ENCODE measurements at places on chromosomes 3 and 15.

GRCh38 chr3:187264021-187264420 lies 27.5 kb downstream of the MASP1 start:
- DNase-seq, result no peak

DNA sequence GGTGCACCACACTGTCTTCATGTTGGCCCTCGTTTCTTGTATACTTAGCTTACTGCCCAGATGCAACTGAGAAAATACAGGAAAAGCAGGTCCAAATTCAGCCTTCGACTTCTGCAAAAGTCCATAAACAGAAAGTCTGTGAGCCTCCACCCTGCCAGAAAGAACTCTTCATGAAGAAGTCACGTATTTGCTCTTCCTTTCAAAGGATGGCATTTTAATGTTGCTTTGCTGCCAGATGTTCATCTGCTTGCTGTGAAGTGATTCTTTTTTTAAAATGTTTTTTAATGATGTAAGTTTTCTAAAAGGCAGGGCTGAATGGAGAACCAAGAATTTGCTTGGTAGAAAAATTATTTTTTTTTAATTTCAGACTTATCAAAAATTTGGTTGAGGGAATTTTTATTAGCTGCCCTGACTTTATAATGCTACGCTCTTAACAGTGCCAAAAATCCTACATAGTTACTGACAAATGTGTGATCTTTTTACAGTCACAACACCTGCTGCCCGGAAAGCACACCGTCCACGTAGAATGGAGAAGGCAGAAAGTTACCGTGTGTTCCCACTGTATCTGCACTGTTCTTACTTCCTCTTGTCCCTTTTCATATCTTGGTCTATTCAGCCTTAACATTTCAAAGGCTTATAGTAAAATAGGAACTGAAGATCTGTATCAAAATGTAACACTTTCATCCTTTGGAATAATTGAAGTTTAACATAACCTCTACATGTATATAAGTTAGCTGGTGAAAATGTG lies 136.3 kb downstream of the LRRC28 start:
- DNase-seq, result peak; percentile 28

DNA sequence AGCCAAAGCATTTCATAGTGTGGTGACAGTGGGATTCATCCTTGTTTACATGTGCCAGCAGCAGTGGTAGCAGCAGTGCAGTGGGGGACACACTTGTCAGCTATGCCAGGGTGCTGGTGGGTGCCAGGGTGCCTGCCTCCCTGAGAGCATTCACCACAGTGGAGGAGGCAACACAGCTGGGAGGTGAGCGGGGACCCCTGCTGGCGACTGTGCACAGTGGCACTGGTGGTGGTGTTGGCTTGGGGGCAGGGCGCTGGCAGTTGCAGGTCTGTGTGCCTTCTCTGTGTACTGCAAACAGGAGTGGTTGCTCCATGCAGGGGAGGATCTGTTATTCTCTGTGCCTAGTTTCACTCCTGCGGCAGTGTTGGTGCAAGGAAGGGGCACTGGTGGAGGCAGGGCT lies 41.2 kb downstream of the CEP63 start:
- no peak for DNase-seq

DNA sequence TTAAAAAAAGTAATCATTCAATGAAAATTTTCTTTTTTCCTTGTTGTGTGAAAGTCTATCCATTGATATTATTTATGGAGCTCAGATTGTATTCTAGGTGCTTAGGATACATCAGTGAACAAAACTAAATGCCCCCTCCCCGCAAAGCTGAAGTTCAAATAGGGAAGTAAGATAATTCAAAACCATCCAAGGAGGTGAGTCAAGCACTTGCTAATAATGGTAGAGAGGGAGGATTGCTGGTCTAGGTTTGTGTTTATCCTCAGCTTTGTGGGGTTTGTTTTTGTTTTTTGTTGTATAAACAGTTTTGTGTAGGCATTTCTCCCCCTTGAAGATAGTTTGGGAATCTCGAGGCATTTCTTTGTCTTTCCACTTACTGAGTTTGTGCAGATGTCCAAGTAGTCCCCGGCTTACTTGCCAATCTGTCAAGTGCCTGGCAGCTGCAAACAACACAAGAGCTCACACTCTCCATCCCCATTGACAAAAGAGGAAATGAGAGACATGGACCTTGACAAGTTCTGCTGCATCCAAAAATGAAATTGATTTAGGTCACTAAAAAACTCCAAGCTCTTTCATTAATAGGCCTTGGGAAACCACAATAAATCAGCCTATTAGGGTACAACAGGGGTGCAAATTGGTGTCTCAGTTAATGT lies 575.8 kb upstream of the TBL1XR1 start:
- peak; percentile 73 for DNase-seq

- no peak for DNase-seq
Measured at GRCh38 chr3:71510510-71510909, 73.0 kb downstream of the FOXP1 start.

- DNase-seq, result peak; percentile 53
Measured at GRCh38 chr15:56608140-56608778, 125.0 kb downstream of the ZNF280D start.

- no peak for DNase-seq
Measured at GRCh38 chr3:55177749-55178148, 249.9 kb upstream of the LRTM1 start.

DNA sequence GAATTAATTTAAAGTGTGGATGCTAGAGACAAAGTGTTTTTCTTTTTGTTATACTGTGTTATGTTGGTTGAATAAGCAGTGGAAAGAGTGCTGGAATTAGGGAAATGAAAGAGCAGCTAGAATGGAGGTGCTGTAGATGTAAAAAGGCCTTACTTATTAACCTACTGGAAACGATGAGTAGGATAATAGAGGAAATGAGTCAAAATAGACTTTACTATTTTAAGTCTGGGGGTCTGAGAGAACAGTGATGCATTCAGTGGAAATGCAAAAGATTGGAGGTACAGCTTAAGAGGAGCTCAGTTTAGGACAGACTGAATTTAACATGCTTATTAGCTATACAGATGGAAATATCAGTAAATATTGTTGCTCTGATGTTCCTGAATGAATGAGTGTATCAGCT lies 674.0 kb downstream of the OTOL1 start:
- peak; percentile 57 for DNase-seq

DNA sequence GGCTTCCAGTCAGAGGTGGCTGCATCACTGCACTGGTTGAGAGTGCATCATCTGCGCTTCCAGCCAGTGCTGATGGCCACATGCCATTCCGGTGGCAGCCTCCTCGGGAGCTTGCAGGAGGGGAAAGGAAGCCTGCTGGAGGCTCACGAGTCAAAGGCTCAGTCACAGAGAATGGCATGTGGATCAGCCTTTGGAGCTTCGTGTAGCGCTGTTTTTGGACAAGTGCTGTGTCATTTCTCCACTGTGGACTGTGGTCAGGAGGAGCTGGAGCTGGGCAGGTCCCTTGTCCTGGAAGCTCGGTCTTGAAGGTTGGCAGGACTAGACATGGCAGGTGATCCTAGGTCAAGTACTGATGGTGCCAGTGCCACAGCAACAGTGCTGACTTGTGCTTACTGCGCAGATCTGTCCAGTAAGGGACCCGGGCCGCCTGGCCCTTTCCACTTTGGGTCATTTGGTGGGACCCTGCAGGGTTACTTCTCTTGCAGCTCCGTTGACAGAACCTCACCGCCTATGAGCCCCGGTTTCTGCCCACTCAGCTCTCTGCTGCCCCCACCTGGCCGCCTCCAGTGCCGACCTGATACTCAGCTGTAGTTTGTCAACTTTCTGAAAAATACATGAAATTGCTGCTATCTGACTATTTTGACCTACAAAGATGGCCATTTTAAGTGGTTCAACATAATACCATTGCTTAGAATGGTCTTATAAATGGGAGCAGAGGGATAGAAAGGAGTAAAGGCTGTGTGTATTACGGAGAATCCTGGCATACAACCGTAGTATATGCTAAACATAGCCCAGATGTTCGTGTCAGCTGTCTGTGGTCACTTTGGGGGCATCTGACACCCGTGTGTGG lies 27.6 kb upstream of the TRPM1 start:
- DNase-seq, result peak; percentile 73

GRCh38 chr3:13224967-13225366 lies 151.7 kb upstream of the IQSEC1 start:
- DNase-seq, result no peak

DNA sequence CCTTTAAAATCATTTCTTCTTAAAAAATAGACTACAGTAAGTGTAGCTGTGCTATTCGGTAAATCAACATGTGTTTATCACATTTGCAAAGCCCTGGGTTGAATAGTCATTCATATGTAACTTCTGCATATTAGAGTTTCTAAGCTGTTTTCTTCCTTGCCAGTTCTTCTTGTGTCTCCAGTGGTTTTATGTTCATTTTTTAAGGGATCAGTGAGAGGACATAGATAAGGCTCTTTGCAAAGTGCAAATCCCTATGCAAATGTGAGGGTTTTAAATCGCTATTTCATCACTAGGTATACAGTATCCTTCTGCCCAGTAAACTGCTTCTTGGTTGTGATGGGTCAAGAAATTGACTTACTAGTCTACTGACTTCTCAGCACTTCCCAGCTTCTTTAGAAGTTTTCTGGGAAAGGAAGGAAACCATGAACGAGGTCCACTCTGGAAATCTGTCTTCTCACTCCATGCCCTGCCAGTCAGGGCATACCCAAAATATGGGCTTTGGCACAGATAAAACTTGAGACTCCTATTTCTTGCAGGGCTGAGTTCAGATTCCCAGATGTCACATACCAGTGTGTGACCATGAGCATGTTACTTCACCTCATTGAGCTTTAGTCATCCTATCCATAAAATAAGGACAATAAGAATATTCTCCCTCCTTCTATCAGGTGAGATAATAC lies 38.8 kb upstream of the ADAMTS9 start:
- DNase-seq, result no peak

DNA sequence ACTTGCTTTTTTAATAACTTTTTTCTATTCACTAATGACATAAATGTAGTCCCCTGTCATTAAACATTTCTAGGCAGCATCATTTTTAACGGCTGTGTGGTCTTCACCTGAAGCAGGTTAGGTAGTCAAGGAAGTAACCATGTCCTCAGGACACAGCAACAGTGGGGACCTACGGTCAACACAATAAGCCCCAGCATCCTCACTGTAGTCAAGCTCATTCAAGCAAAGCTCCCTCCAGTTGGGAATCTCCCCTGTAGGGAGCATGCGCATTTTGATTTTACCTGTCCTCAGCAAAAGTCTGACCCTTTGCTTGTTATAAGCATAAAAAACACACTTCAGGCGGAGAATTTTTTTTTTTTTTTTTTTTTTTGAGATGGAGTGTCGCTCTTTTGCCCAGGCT lies 151.4 kb downstream of the SHQ1 start:
- DNase-seq, result no peak
